ENCODE measurements at places on chromosomes 2 and 18.
A peak's percentile ranks its signal among the peaks of the same experiment; 100 is the strongest.

- peaks cover 3% of the 10 kb centered on the region for H3K4me1 ChIP-seq
- DNase-seq: peak; percentile 18
- no peak overlapping the region for H3K4me3 ChIP-seq
- H3K36me3 ChIP-seq: no peaks in the 10 kb centered on the region
Measured at GRCh38 chr2:218161644-218162043, 5.1 kb downstream of the CXCR1 start.

GRCh38 chr2:128765811-128766210 lies 447.1 kb upstream of the HS6ST1 start:
- H3K4me3 ChIP-seq: no peak overlapping the region
- DNase-seq: no peak
- H3K27me3 ChIP-seq: no peaks in the 10 kb centered on the region
- H3K27ac ChIP-seq: no peak overlapping the region

GRCh38 chr2:149921911-149922616 lies 334.5 kb upstream of the MMADHC start:
- peak; percentile 79 for DNase-seq
- peaks cover 31% of the 10 kb centered on the region for H3K4me1 ChIP-seq
- no peaks in the 10 kb centered on the region for H3K36me3 ChIP-seq

- no peak for DNase-seq
- peaks cover 21% of the 10 kb centered on the region for H3K27me3 ChIP-seq
- H3K36me3 ChIP-seq: no peaks in the 10 kb centered on the region
- no peak overlapping the region for H3K27ac ChIP-seq
Measured at GRCh38 chr2:134718023-134718816, 580 bp downstream of the TMEM163 start.

- H3K36me3 ChIP-seq: no peaks in the 10 kb centered on the region
- H3K27me3 ChIP-seq: no peaks in the 10 kb centered on the region
- H3K27ac ChIP-seq: no peak overlapping the region
- DNase-seq: peak; percentile 60
- peak overlapping the region; percentile 54 for H3K4me3 ChIP-seq
Measured at GRCh38 chr18:77000527-77000926, 132.1 kb downstream of the MBP start.

- H3K27ac ChIP-seq: no peak overlapping the region
- DNase-seq: no peak
Measured at GRCh38 chr2:147925886-147926285, 81.1 kb downstream of the ACVR2A start.

- peak; percentile 51 for DNase-seq
- no peaks in the 10 kb centered on the region for H3K36me3 ChIP-seq
- peaks cover 30% of the 10 kb centered on the region for H3K4me1 ChIP-seq
- H3K4me3 ChIP-seq: peak overlapping the region; percentile 30
Measured at GRCh38 chr18:54389143-54389505, 31.4 kb downstream of the C18orf54 start.

DNA sequence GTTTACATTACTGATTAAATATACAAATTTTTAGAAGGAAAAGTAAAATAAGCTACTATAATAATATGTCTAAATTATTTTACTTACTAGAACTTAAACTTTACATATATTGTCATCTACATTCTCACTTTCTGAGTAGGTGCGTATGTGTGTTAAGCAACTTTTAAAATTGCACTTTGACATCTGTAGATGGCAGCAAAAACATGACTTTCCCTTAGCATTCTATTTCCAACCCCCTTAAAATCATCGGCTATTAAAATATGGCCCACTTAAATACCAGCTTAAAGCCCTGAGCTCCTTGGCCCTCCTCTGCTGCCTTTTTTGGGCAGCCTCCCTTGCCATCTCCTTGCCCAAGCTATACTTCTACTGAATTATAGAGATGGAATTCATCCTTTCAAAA lies 78.0 kb downstream of the UPP2 start:
- H3K4me3 ChIP-seq: no peak overlapping the region
- H3K36me3 ChIP-seq: no peaks in the 10 kb centered on the region
- no peak overlapping the region for H3K27ac ChIP-seq
- H3K27me3 ChIP-seq: peaks cover 4% of the 10 kb centered on the region
- peak; percentile 45 for DNase-seq
- H3K4me1 ChIP-seq: peaks cover 23% of the 10 kb centered on the region

GRCh38 chr2:65316072-65316471 lies 88.4 kb downstream of the ACTR2 start:
- H3K4me1 ChIP-seq: peaks cover 60% of the 10 kb centered on the region
- H3K36me3 ChIP-seq: peaks cover 27% of the 10 kb centered on the region
- H3K27me3 ChIP-seq: no peaks in the 10 kb centered on the region
- DNase-seq: peak; percentile 84
- H3K27ac ChIP-seq: peak overlapping the region; percentile 78
- H3K4me3 ChIP-seq: 0 out of 2 replicates have a peak overlapping the region, but pooled peaks have one; percentile 5

GRCh38 chr2:72924353-72925240 lies 7.3 kb downstream of the EMX1 start:
- H3K27me3 ChIP-seq: peaks cover 97% of the 10 kb centered on the region
- no peak overlapping the region for H3K27ac ChIP-seq
- no peaks in the 10 kb centered on the region for H3K36me3 ChIP-seq
- no peak overlapping the region for H3K4me3 ChIP-seq

DNA sequence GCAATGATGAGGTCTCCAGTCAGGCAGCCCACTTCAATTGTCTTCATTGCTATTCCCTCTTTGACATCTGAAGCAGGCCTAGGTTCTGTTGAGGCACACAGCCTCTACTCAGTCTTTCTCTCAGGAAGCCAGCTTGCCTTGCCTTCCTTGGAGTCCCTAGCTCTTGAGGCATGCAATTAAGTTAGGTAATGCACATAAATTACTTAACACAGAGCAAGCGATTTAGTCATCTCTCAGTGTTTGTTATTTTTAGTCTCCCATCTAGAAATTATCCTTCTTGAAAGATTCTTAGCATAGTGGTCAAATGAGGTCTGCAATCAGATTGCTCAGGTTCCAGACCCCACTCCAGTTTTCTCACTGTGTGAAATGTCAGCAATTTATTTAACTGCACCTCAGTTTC lies 32.0 kb downstream of the SULT1C4 start:
- no peak for DNase-seq
- H3K4me3 ChIP-seq: no peak overlapping the region
- no peak overlapping the region for H3K27ac ChIP-seq
- peaks cover 20% of the 10 kb centered on the region for H3K4me1 ChIP-seq
- H3K36me3 ChIP-seq: no peaks in the 10 kb centered on the region

- H3K27ac ChIP-seq: peak overlapping the region; percentile 80
- peaks cover 12% of the 10 kb centered on the region for H3K4me1 ChIP-seq
- peak; percentile 67 for DNase-seq
- no peaks in the 10 kb centered on the region for H3K36me3 ChIP-seq
- no peaks in the 10 kb centered on the region for H3K27me3 ChIP-seq
Measured at GRCh38 chr2:53353135-53354114, 414.2 kb upstream of the CHAC2 start.

- no peak overlapping the region for H3K4me3 ChIP-seq
- DNase-seq: no peak
- H3K27ac ChIP-seq: no peak overlapping the region
- 0 out of 2 replicates have a peak, but pooled peaks cover 5% of the 10 kb centered on the region for H3K27me3 ChIP-seq
- H3K4me1 ChIP-seq: no peaks in the 10 kb centered on the region
Measured at GRCh38 chr18:79576686-79577351, 102.8 kb upstream of the CTDP1 start.

DNA sequence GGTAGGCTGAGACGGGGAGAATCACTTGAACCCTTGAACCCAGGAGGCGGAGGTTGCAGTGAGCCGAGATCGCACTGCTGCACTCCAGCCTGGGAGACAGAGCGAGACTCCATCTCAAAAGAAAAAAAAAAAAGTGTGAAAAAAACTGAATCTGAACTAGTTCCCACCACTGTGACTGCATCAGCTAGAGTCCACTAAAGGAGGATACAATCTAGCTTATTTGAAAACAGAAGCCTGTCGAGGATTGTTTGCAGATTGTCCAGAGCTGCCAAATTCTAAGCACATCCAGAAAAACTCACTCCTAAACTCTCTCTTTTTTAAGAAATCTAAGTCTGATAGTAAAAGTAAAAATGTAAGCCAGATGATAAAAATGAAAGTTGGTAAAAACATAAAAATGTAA lies 10.6 kb downstream of the GFPT1 start:
- H3K36me3 ChIP-seq: peaks cover 11% of the 10 kb centered on the region
- DNase-seq: no peak
- H3K4me3 ChIP-seq: no peak overlapping the region
- no peaks in the 10 kb centered on the region for H3K27me3 ChIP-seq

- DNase-seq: no peak
- no peak overlapping the region for H3K27ac ChIP-seq
- no peaks in the 10 kb centered on the region for H3K4me1 ChIP-seq
- no peaks in the 10 kb centered on the region for H3K36me3 ChIP-seq
Measured at GRCh38 chr18:24516261-24516660, 55.8 kb downstream of the HRH4 start.

- H3K27ac ChIP-seq: no peak overlapping the region
- no peaks in the 10 kb centered on the region for H3K27me3 ChIP-seq
Measured at GRCh38 chr2:117537032-117537431, 277.5 kb upstream of the DDX18 start.

DNA sequence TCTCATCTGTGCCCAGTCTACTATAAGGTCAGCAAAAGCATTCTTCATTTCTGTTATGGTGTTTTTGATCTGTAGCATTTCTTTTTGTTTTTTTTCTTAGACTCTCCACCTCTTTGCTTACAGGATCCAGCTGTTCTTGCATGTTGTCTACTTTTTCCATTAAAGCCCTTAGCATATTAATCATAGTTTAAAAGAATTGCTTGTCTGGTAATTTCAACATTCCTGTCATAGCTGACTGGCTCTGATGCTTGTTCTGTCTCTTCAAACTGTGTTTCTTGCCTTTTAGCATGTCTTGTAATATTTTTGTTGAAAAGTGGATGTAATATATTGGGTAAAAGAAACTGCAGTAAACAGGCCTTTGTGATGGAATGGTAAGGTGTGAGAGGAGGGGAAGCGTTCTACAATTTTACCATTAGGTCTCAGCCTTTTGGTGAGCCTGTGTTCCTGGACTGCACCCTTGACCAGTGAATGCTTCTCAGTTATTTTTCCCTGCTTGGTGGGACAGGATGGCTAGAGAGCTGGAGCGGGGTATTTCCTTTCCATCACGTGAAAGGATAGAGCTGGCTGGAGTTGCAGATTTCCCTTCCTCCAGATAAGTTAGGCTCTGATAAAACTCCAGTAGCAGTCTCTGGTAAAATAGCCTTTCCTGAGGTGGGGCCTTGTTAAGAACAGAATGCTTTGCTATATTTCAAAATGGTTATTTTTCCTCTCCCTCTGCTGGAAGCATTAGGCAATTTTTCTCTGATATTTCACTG lies 65.4 kb downstream of the PLA2R1 start:
- no peak for DNase-seq
- H3K36me3 ChIP-seq: no peaks in the 10 kb centered on the region
- H3K27ac ChIP-seq: no peak overlapping the region
- no peak overlapping the region for H3K4me3 ChIP-seq
- no peaks in the 10 kb centered on the region for H3K27me3 ChIP-seq

- DNase-seq: peak; percentile 58
- H3K4me3 ChIP-seq: peak overlapping the region; percentile 67
- peaks cover 7% of the 10 kb centered on the region for H3K36me3 ChIP-seq
- H3K27ac ChIP-seq: no peak overlapping the region
Measured at GRCh38 chr2:74498500-74499266, 720 bp downstream of the LBX2 start.

DNA sequence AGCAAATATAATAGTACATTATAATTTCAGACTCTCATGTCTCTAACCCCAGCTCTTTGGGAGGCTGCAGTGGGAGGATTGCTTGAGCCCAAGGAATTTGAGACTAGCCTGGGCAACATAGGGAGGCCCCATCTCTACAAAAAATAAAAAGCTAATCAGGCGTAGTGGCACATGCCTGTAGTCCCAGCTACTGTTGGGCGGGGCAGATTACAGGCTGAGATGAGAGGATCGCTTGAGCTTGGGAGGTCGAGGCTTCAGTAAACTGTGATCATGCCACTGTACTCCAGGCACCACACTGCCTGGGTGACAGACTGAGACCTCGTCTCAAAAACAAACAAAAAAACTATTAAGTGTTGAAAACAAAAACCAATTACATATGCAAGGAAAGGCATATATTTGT lies 123.0 kb upstream of the MYO3B start:
- H3K4me3 ChIP-seq: no peak overlapping the region
- no peak for DNase-seq
- H3K4me1 ChIP-seq: peaks cover 9% of the 10 kb centered on the region
- no peaks in the 10 kb centered on the region for H3K27me3 ChIP-seq

DNA sequence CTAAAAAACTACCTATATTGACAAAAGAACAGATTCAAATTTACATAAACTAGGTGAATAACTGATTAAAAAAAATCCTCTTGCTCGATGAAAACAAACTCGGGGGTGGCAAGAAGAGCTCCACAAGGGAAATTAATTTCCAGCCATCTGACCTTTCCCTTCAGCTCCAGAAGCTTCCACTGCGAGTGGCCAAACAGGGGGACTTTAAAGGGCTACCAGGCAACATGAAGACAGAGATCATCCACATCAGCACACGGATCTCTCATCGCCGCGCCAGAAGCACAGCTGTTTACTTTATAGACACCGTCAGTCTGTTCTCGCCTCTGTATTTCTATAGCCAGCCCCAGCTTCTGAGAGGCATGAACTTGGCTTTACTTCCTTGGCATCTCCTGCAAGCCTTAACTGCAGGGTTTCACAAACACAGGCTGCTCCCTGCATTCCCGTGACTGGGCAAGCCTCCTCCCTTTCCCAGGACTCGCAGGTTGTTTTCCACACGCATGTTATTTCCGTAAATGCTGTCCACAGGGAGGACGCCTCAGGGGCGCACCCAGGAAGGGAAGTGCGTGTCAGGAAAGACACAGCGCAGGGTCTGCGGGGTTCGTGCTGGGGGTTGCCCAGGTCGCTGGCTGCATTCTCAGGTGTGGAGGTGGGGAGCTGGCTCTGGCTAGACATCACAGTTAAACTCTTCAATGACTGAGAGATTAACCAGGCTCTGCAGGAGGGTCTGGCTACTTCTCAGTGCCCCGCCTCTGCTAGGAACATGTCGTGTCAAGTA lies 85.0 kb downstream of the USP40 start:
- H3K27me3 ChIP-seq: no peaks in the 10 kb centered on the region
- peak; percentile 30 for DNase-seq

DNA sequence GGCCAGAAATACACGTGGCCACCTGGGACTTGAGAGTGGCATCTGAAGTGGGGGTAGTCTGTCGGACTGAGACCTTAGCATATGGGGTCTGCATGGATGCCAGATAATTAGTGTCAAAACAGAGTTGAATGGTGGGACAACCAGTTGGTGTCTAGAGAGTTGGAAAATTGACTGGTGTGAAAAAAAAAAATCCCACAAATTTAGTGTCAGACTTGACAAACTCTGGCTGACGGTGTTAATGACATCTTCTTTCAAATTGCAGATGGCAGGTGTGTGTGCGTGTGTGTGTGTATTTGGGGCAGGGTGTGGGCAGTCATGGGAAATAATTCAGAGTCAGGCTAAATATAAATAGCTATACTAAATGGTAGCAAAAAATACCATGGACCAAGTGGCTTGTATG lies 365.4 kb upstream of the RGPD4 start:
- H3K27ac ChIP-seq: no peak overlapping the region
- no peaks in the 10 kb centered on the region for H3K36me3 ChIP-seq
- DNase-seq: no peak

- H3K27me3 ChIP-seq: no peaks in the 10 kb centered on the region
- H3K4me3 ChIP-seq: no peak overlapping the region
- H3K4me1 ChIP-seq: no peaks in the 10 kb centered on the region
- no peak for DNase-seq
- H3K36me3 ChIP-seq: no peaks in the 10 kb centered on the region
Measured at GRCh38 chr2:134892282-134893035, 26.2 kb upstream of the CCNT2 start.

All from PC-3 (cell line).